ENCODE measurements at places on chromosomes 6 and 20. TPM values are rescaled to one million over a fixed set of nuclear protein-coding genes. Genes with fewer than 3 reads are reported as not detected.

GRCh38 chr6:6686748-6687601 lies 98.5 kb downstream of the LY86 start:
- peak; percentile 70 for DNase-seq

DNA sequence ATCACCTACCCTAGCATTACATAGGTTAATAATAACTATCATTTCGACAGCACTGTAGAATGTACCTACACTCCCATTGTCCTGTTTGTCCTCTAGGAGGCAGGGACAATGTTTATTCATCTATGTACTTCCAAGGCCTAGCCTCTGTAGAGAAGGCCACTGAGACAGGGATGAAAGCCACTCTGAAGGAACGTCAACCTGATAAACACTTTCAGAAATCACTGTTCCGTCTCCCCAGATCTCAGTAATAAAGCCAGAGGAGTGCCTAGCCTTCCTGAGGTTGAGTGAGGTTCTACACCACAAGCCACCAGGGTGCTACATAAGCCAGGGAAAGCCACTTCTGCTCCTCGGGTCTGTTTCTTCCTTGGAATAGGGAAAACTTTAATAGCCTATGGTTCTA lies 44.8 kb downstream of the POPDC3 start:
- no peak for DNase-seq

DNA sequence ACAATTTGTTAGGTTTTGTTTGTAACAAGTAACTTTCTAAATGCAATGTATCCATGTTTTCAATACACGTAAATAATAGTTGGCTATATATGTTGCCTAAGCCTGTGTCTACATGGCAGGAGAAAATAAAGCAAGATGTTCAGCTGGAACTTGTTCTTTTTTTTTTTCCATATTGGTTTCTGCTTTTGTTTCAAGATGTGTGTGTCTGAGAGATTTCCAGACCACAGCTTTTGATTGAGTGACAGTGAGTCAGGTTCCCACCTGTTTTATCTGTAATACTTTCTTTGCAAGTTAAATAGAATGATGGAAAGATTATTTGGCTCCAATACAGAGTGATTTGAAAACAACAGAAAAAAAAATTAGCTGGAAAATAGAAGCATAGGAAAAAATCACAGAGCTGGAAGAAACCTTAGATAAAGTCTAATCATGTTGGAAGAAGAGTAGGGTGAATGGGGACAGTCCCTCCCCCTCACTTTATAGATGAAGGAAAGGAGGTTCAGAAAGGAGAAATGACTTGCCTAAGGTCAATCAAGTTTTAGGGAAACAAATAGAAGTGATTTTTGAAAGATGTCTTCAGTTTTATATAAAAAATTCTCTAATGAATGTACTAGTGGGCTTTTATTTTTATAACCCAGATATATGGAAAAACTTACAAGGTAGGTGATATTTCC lies 150.9 kb upstream of the STMND1 start:
- DNase-seq, result no peak

- DNase-seq, result no peak
Observed at GRCh38 chr20:40203032-40203431, 486.0 kb downstream of the MAFB start.

- no peak for DNase-seq
Observed at GRCh38 chr20:47412083-47412482, 55.6 kb upstream of the ZMYND8 start.

DNA sequence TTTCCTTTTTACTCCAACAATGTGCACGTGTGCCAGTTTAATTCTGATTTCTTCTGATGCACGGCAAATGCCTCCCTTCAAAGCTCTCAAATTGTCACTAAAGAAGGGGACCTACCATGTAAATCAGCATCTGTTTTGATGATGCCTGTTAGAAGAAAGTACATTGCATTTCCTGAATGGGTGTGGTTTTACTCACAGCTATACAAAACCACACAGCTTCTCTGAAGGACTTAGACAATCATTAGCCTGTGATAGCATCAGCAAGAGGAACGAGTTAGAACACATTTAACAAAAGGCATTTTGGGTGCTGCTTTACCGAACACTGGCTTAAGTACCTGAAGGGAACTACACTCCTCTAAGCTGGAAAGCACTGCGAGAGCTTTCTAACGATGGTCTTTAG lies 109.4 kb downstream of the ATXN1 start:
- DNase-seq, result no peak

The SH3BGRL2 gene
- total RNA-seq, result 49.1 TPM

The NMBR gene
- 0.74 TPM for total RNA-seq

The MTHFD1L gene
- 37.4 TPM for total RNA-seq

The ATF6B gene
- total RNA-seq, result 89.4 TPM

All from progenitor cell of endocrine pancreas (in vitro differentiated cells).